ENCODE measurements at places on chromosomes 12 and 14.

DNA sequence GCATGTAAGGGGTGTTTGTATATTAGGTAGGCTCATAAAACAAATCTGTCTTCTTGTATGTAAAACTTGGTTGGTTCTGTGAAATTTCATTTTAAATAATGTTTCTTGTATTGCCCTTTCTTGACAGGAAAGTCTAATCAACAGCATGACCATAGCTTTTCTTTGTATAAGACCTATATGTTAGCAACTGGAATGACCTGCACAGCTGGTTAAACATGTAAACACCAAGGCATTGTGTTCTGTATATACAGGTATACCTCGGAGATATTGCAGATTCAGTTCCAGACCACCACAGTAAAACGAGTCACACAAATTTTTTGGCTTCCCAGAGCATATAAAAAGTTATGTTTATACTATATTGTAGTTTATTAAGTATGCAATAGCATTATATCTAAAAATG lies 183.6 kb downstream of the ERC1 start:
- ATAC-seq = no peak

DNA sequence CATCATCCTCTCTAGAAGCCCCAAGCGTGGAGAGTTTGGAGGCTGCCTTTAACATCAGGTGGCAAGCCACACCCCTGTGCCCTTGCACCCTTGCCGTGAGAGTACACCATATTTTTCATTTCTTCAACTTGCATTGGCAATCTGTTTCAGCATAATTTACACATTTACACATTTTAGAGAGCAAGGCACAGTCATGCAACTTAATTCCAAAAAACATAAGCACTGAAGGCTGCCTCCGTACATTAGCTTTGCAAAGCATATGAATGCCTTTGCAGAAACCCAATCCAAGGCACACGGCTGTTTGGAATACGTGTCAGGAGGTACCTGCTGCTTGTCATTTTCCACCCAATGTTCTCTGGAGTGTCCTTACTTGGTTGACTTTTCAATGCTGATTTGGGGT lies 833.1 kb downstream of the VRK1 start:
- ATAC-seq = no peak

DNA sequence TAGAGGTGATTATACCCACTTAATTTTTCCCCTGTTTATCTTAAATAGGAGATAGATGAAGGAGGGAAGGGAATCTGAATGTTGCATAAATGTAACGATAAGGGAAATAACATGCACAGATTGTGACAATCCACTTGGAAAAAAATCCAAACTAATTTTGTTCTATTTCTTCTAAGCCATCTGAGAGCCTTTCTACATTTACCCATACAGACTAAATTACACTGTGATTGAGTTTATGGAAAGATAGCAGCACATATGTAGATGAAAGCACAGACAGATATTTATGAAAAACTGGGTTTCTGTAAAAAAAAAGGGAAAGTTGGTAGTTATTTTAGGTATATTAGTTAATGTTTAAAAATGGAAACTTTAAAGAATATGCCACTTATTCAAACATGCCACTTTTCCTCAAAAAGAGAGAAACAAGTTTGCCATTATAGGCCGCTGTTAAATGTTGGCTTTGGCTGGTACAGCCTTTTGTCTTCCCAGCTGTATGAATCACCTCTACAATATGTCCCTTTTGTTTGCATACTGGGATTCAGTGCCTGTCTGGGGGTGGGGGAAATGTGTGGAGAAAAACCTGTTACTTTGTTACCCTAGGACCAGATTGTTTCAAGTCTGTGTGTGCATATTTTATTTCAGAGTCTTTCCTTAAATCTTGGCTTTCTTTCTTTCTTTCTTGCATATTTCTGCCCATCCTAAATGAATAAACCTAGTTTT lies 470.2 kb upstream of the LMO3 start:
- peak; percentile 69 for ATAC-seq

DNA sequence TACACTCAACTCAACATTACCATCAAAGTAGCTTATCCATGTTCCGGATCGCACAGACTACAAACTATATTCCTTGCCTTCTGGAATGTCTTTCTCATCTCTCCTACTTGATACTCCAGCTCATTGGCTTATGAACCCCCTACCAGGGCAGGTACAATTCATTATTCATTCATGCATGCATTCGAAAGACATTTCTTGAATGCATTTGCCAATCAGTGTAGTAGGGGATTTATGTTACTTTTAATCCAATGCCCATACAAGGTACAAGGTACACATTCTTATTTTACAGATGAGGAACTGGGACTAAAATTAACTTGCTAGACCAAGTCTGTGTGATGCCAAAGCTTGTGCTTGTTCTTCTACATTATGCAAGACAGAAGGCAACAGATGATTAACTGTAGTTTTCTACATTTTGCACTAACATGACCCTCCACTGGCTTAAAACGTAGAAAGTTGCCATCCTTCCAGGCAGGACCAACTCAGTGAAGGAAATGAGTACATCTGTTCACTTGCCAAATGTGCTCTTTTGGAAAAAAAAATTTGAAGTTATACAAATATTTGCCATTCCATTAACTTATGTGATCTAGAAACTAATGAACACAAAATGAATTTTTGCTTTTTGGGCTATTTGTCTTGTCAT lies 53.8 kb upstream of the KCNJ8 start:
- no peak for ATAC-seq

GRCh38 chr14:20792556-20792955 lies 10.1 kb downstream of the RNASE1 start:
- no peak for ATAC-seq

GRCh38 chr14:101373690-101374295 lies 187.5 kb upstream of the DIO3 start:
- no peak for ATAC-seq

- no peak for ATAC-seq
These were observed 20.4 kb upstream of the AMN start for GRCh38 chr14:102902086-102902485.

DNA sequence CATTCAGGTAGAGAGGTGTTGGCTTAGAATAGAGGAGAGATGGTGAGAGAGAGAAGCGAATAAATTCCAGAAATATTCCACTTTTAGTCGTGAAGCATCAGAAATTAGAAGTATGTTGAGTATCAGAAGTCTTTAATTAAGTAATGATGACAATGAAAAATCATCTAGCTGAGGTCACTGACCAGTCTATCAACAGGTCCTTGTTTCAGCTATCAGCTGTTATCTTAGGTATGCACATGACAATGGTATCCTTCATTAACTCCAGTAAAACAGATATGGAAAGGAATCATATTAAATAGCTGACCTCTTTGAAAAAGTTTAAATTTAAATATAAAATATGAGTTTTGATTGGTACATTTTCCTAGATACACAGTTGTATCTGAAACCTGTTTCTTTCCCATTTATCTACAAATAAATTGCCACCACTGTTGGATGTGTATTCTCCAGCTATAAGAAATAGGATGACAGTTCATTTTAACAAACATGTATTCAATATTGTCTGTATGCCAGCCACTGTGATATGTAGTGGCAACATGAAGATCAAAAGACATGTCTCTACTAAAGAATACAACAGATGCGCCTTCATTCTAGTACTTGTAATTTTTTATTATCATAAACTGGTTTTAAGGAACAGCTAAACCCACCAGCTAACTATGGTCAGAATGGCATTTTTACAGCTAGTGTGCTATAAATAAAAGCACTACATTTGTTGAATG lies 424.2 kb upstream of the DCN start:
- no peak for ATAC-seq

- no peak for ATAC-seq
These were observed 11.9 kb downstream of the PLD4 start for GRCh38 chr14:104936361-104937155.

DNA sequence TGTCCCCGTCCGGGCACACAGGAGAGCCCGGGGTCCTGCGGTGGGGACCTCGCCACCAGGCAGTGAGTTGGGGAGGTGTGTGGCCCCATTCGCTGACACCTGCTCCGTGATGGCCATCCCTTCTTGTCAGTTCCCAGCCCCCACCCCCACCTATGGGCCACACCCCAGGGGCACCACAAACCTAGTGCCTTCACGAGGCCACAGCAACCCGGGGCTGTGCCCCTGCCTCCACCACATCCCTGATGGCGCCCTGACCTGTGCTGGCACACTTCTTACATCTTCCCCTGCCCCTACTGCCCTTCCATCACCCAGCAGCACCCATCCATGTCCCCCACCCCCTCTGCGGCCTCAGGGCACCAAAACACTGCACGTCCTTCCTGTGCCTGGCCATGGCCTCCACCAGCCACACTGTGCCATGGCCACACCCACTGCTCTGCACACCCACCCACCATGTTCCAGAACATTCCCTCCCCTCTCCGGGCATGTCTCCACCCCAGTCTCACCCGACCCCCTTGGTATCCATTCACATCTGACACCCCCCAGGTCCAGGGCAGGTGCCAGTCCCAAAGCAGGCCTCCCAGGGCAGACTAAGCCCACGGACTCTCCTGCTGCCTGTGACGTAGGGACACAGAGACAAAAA lies 24.4 kb downstream of the JAG2 start:
- no peak for ATAC-seq

- no peak for ATAC-seq
These were observed 652 bp downstream of the SART3 start for GRCh38 chr12:108560321-108560721.

GRCh38 chr14:59811815-59812214 lies 58.8 kb downstream of the RTN1 start:
- no peak for ATAC-seq

- no peak for ATAC-seq
These were observed 53.5 kb downstream of the PPP1R12A start for GRCh38 chr12:79881351-79881750.

DNA sequence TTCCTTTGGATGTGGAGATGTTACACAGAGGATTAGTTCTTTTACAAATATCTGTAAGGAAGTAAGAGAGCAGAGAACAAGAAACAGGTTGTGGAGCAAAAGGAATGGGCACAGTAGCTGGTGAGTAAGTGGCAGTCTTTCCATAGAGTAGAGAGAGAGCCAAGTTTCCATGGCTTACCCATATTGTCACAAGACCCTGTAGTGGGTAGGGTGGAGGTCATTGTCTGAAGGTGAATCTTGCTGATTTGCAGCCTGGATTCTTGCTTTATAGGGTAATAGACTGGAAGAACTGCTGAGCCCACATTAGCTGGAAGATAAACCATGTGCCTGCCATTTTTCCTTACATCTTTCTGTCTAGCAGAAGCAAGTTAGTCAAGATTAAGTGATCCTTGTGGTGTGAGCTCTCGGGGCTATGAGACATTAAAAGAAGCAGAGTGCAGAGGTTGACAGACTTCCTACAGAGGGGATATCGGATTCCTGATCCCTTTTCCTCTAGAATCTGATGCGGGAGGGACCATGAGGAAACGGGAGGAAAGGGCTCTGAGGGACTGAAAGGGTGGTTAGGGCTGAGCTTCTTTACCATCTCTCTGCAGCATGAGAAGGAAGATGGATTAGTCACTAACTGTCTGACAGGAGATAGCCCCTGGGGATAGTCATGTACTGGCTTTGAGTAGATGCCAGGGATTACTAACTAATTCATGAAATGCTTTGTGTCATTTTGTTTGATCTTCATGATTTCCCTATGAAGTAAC lies 44.0 kb upstream of the LRTM2 start:
- ATAC-seq = peak; percentile 90

- ATAC-seq = no peak
These were observed 851.6 kb upstream of the MGAT4C start for GRCh38 chr12:87107766-87108165.

DNA sequence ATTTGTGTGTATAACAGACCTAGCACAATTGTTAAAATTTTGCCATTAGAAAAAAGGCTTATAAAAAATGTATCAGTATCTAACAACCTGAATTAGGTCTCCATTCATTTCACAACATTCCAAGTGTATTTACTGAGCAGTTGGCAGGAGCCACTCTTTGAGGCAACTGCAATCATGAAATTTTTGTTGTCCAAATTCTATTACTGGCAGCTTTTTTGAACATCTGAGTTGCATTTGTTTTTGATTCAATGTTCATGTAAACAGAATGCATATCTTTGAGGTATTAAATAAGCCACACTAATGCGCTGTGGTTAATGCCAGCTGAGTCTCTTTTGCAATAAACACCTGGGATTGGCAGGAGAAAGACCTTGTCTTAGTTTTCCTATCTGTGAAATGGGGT lies 8.7 kb downstream of the KITLG start:
- no peak for ATAC-seq

DNA sequence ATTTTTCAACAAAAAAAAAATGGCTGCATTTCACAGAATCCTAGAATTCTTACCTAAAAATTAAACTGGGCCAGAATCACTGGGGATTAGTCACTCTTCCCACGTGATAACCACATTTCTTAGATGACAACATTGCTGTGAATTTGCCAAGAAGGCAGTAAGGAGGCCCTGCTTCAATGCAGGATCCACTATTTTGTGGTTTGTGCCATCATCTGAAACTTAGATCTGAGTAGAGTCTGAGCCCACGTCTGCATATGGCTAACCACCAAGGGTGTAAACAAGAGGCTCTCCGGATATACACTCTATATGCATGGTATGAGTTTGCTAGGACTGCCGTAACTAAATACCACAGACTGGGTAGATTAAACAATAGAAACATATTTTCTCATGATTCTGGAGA lies 24.4 kb upstream of the TBX5 start:
- no peak for ATAC-seq

DNA sequence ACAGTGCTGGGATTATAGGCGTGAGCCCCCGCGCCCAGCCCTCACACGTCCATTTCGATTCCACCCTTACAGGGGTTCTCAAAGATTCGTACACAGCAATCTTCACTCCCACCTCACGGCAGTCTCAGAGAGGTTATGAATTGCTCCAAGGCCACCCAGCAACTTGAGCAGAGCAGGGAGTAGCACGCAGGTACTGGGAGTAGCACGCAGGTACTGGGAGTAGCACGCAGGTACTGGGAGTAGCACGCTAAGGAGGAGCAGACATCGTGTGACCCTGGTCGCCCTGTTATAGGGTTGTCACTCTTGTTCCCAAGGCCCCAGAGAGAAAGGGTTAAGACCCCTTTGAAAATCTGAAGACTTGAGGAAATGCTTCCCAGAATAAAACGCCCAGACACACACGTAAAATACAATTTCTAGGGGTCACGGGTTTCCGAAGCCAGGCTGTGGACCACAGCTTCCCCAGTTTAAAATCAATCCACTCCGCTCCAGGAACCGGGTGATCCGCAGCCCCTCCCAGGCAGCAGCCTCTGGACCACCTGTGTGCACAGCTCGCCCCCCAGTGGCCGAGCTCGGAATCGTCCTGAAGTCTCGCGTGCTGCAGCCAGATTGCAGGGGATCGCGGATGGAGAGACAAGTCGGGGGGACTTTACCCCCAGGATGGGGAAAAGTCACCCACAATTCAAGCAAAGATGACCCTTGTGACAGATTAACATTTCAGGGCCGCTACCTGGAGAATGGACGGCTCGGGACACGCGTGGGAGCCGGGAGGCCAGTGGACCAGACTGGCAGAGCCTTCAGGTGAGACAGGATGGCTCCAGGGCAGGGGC lies 92.0 kb downstream of the SCARB1 start:
- peak; percentile 72 for ATAC-seq

GRCh38 chr14:85702997-85703396 lies 173.1 kb downstream of the FLRT2 start:
- no peak for ATAC-seq

DNA sequence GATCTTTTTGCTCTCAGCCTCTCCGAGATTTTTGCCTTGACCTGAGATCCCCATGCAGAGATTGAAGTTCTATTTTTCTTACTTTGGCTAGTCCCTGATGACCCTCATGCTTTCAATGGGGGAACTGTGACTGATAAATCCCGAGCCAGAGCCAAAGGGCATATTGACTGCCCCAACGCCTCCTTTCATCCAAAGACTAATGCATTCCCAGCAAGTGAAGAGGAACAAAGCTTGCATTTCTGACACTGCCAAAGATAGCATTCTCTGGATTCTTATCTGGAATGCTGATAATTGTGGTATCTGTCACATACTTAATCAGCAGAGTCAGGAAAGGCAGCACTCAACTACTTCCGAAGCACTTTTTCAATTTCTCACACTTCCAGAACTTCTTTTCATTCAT lies 152.3 kb upstream of the EGLN3 start:
- ATAC-seq = no peak
